ENCODE measurements at places on chromosomes 16 and 17.

DNA sequence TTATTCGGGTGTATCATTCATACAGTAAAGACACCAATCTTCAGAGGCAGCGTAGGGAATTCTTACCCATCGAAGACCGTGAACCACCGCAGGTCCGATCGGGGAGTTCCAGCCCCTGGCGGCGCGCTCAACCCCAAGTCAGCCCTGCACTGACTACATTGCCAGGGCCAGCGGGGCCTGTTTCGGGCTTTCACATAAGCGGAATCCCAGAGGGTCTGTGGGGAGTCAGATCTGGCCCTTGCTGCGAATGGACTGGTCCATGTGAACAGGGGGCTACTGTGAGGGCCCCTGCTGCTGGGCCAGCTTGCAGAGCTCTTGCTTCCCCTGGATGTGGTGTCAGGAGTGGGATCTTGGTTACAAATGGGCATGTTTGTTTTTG lies 7.6 kb downstream of the PDE6G start:
- DNase-seq: no peak

DNA sequence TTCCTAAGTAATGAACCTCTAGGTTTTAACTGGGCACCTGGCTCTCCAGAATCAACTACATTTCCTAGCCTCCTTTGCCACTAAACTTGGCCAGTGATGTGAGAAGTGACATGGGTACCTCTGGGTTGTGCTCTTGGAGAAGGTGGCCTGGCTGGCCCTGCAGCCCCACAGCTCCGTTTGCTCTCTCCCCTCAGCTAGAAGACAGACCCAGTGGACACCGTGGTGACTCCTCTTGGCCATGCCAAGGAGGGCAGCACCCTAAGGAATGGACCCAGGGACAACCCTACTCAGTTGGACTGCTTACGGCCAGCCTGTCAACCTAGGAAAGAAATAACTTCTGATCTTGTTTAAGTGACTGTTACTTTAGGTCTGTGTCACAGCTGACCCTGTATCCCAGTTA lies 151.4 kb downstream of the TMEM132E start:
- no peak for DNase-seq

- no peak for DNase-seq
Measured at GRCh38 chr16:28087140-28087660, 23.7 kb upstream of the GSG1L start.

- DNase-seq: no peak
Measured at GRCh38 chr16:88415713-88416323, 33.1 kb downstream of the ZNF469 start.

- no peak for DNase-seq
Measured at GRCh38 chr17:78133971-78134898, 3.7 kb downstream of the TMC8 start.
